Endothelial cell (in vitro differentiated cells): ENCODE measurements at places on chromosomes 1 and 21. TPM values are rescaled to one million over a fixed set of nuclear protein-coding genes. Genes with fewer than 3 reads are reported as not detected.

The LINGO4 gene
- total RNA-seq = 0.13 TPM

- no peak for DNase-seq
Measured at GRCh38 chr21:46048926-46049889, 48.7 kb upstream of the COL6A2 start.

The LMOD1 gene
- not detected for total RNA-seq

- no peak for DNase-seq
Measured at GRCh38 chr1:4462831-4463484, 191.5 kb upstream of the AJAP1 start.

DNA sequence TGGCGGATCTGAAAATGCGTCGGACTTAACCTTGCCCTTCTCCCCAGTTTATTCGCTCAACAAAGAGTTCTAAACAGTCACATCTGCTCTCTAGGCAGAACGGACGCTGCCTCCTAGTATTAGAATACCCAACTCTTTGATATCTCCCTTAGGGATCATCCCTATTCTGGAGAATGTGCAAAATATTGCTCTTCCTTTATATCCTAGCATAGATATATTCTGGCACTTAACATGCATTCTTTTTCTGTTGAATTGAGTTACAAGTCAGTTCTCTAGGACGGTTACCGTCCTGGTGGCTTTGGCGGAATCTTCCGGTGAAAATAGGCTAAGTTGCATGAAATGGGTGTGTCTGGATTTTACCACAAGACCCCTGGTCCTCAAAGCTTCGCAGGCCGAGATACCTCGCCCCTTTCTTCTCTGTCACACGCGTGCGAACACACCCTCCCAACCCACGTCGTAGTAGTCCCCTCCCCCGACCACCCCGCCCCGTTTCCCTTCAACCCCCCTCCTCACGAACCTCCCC, 501 bp upstream of the DNAJC6 start:
- no peak for DNase-seq

DNA sequence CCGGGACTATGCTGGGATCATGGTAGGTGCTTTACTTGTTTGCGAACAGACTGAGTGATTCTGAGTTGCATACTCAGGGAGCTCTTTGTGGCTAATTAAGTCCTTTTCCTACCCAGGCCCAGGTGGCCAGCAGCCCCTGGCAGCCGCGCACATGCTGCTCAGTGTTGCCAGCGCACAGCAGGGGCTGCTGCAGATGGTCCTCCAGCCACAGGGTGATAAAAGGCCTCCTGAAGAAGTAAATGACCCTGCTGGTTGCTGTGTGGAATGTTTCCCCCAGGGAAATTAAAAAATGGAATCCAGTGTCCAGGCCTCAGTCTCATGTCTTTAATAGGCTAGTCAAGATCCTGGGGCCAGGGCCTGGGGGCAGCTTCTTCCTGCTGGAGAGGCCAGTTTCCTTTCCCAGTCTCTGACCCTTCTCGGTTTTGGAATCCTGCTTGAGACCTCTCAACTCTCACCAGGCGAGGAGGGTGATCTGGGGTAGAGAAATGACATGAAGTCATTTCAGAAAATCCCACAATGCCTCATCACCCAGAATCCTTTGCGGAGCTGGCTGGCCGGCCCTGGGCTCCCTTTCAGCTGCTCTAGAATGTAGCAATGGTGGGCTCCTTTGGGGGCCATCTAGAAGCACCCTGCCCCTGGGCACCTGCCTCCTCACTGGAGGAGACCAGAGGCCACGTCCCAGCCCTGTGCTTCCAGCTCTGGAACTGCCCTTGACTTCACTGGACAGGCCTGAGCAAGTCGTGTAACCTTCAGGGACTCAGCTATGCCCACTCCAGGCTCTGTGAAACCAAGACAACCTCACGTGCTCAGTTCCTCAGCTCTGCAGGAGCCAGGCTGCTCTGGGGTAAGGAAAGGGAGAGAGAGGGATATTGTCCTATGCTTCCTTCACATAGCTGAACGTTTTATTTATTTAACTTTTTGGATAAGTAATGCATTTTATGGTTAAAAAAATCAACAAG, 131.4 kb downstream of the MRPS6 start:
- no peak for DNase-seq

The GNB1 gene
- total RNA-seq = 427 TPM

GRCh38 chr1:177933881-177934280, 36.0 kb downstream of the SEC16B start:
- no peak for DNase-seq
